GM12878 (cell line): ENCODE measurements at places on chromosomes 5 and 9.

GRCh38 chr5:147073098-147073497, 161.7 kb upstream of the STK32A start:
- no peaks in the 10 kb centered on the region for H3K27me3 ChIP-seq
- no peaks in the 10 kb centered on the region for H3K4me1 ChIP-seq
- H3K36me3 ChIP-seq, result no peaks in the 10 kb centered on the region
- H3K4me3 ChIP-seq, result no peak overlapping the region
- no peak for DNase-seq

DNA sequence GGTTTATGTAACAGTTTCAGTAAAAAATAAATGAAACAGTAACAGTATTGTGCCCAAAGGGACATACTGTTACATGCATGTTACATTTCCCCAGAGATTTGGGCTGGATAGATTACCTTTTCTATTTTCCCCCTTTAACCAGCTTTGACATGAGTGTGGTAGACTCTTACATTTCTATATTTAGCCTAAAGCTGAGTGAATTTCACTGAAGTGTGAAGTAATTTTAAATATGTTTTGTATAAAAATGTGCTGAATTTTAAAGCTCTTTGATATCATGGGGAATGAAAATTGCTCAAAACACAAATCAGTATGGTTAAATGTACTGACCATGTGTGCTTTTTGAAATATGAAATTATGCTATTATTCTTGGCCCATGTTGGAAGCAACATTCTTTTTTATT, 122.3 kb upstream of the CDH10 start:
- H3K4me1 ChIP-seq, result no peaks in the 10 kb centered on the region
- no peak overlapping the region for H3K4me3 ChIP-seq
- H3K27ac ChIP-seq, result no peak overlapping the region

DNA sequence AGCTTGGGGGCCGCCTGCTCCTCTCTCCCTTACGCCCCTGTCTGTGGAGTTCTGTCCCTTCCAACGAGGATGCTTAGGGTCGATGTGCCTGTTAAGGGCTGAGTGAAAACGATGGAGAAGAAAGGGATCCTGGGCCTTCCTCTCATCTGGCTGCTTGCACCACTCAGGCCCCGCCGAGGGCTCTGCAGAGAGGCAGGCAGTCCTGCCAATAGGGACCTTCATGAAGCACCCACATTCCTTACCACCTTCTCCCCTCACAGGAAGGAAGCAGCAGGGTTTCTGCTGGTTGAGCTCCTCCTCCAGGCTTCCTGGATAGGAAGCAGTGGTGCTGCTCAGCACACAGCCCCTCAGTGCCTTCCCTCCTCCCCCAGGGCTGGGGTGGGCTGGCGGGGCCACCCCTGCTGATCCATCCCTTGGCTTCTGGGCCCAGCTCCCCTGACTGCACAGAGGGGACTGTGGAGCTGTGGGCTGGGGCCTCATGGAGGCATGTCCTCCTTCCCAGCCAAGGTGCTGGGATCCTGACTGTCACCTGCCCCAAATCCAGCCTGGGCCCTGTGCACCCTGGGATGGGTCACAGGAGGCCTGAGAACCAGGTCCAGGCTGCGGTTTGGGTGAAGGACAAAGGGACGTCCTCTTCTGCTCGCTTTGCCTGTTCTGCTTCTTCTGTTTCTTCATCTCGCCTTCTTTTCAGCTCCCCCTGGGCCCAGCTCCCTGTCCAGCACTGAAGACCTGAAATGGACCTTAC, 50.5 kb downstream of the AHRR start:
- H3K4me3 ChIP-seq, result no peak overlapping the region
- H3K27ac ChIP-seq, result peak overlapping the region; percentile 98
- H3K36me3 ChIP-seq, result peaks cover 53% of the 10 kb centered on the region
- DNase-seq, result no peak

DNA sequence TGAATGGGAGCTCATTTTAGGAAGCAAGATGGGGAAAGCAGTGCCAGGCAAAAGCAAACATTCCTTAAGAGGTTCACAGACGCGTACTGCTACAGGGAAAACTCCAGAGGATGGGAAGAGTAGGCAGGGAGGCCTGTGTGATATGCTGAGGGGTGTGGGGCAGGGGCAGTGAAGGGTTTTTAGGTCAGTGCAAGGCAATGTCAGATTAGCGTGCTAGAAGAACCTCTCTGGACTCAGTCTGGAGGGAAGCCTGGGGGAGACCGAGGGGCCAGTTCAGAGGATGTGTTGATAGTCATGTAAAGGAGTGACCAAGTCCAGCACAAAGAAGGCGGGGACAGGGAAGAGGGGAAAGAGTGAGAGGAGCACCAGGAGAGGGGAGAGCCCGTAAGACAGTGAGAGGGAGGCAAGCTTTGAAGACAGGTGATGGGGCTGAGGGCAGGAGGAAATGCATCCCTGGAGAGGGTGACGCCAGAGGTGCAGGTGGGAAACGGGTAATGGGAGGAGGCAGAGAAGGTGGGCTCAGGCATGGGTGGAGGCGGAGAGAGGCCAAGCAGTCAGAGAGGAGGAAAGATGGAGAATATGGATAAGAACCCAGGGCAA, 134.5 kb downstream of the MTX3 start:
- no peaks in the 10 kb centered on the region for H3K4me1 ChIP-seq
- H3K4me3 ChIP-seq, result no peak overlapping the region
- H3K27me3 ChIP-seq, result no peaks in the 10 kb centered on the region
- DNase-seq, result no peak
- H3K27ac ChIP-seq, result no peak overlapping the region

- no peak overlapping the region for H3K4me3 ChIP-seq
- H3K27me3 ChIP-seq, result no peaks in the 10 kb centered on the region
- DNase-seq, result no peak
- H3K4me1 ChIP-seq, result peaks cover 4% of the 10 kb centered on the region
- no peak overlapping the region for H3K27ac ChIP-seq
Measured at GRCh38 chr9:110334183-110334582, 3.5 kb downstream of the TXNDC8 start.

- DNase-seq, result no peak
- H3K4me1 ChIP-seq, result peaks cover 12% of the 10 kb centered on the region
- no peak overlapping the region for H3K4me3 ChIP-seq
- no peak overlapping the region for H3K27ac ChIP-seq
- no peaks in the 10 kb centered on the region for H3K36me3 ChIP-seq
- H3K27me3 ChIP-seq, result no peaks in the 10 kb centered on the region
Measured at GRCh38 chr5:10485897-10486296, 44.2 kb downstream of the ROPN1L start.

GRCh38 chr5:30956251-30956650, 237.2 kb upstream of the CDH6 start:
- H3K4me1 ChIP-seq, result no peaks in the 10 kb centered on the region
- no peak overlapping the region for H3K4me3 ChIP-seq
- H3K27me3 ChIP-seq, result no peaks in the 10 kb centered on the region

DNA sequence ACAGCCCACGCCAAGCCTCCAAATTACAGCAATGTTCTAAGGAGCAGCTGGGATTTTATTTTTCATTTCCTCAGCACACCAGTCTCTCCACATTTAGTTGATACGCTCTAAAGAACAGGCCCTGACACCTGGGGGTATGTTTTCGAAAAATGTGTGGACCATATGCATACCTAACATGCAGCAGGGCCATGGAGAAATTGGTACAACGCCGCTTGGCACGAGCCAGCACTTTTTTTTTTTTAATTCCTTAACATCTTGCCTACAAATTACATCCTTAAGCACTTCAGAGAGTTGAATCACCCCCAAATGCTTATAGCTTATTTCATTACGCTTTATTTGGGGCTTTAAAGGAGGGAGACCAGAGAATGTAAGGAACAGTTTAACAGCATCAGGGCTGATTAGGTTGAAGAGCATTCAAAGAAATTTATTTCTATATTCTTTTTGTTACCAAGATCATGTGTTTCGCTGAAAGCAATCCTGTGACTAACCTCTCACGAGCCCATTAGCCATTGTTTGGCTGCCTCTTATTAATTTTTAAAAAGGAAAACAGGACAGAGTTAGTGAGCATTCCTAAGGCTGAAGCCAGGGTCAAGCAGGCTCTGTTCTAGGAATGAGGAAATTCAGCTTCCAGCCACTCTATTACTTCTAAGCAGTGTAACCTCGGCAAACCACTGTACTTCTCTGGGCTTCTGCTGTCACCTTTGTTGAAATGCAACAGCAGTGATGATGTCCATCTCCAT, 173.8 kb downstream of the ACTL7B start:
- H3K27me3 ChIP-seq, result no peaks in the 10 kb centered on the region; the same call in 1 of the 2 replicates
- no peak for DNase-seq
- H3K36me3 ChIP-seq, result no peaks in the 10 kb centered on the region
- H3K4me3 ChIP-seq, result no peak overlapping the region
- no peak overlapping the region for H3K27ac ChIP-seq

- no peaks in the 10 kb centered on the region for H3K4me1 ChIP-seq
- H3K27ac ChIP-seq, result no peak overlapping the region
- peak; percentile 19 for DNase-seq
- no peaks in the 10 kb centered on the region for H3K27me3 ChIP-seq
- H3K36me3 ChIP-seq, result no peaks in the 10 kb centered on the region
- H3K4me3 ChIP-seq, result no peak overlapping the region
Measured at GRCh38 chr5:82641331-82642003, 363.3 kb upstream of the RPS23 start.

- no peaks in the 10 kb centered on the region for H3K36me3 ChIP-seq
- H3K27me3 ChIP-seq, result no peaks in the 10 kb centered on the region
- DNase-seq, result no peak
- H3K4me1 ChIP-seq, result no peaks in the 10 kb centered on the region
- no peak overlapping the region for H3K27ac ChIP-seq
Measured at GRCh38 chr5:168656633-168657032, 77.5 kb upstream of the PANK3 start.
